ENCODE measurements at places on chromosomes 3 and 15.

DNA sequence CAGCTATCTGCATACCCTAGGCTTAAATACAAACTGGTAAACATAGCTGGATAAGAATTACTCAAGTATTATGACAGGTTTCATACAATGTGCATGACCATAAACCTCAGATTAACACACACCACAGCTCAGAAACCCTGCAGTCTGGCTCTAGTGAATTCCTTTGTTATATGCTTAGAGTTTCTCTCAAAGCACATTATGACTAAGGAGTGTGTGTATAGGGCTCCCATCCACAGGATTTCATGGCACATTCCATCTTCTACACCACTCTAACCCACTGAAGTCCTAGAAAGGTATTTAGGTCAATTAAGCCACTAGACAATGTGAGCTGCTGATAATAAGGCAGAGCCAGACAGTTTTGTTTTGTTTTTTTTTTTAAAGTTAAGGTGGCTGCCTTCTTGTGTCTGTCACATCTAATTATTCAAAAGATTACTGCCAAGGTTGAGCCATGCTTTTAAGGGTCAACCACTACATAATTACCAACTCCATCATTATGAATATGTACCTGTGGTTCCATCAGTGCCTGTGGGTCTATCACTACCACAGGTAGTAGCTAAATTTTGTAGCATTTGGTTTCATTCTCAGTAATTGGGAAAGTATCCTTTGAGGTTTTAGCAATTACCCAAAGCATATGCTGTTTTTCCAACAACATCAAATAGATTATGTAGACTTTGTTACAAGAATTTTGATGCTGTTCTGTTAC, 107.0 kb downstream of the ALCAM start:
- DNase-seq, result peak; percentile 45

DNA sequence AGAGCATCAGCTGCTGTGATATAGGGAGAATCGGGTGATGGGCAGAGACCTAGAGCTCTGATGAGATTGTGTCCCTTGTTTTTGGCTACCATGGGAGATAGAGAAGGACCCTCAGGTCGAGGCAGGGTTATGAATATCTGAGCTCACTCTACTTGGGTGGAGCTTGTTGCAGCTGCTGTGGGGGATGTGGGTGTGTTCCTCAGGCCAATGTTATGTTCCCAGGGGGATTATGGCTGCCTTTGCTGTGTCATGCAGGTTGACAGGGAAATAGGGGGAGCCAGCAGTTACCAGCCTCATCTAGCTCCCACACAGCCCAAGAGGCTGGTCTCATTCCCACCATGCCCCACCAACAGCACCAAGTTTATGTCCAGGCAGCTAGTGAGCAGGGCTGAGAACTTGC, 131.5 kb downstream of the TRIM42 start:
- no peak for DNase-seq

GRCh38 chr3:13782501-13782900, 97.4 kb downstream of the WNT7A start:
- no peak for DNase-seq

DNA sequence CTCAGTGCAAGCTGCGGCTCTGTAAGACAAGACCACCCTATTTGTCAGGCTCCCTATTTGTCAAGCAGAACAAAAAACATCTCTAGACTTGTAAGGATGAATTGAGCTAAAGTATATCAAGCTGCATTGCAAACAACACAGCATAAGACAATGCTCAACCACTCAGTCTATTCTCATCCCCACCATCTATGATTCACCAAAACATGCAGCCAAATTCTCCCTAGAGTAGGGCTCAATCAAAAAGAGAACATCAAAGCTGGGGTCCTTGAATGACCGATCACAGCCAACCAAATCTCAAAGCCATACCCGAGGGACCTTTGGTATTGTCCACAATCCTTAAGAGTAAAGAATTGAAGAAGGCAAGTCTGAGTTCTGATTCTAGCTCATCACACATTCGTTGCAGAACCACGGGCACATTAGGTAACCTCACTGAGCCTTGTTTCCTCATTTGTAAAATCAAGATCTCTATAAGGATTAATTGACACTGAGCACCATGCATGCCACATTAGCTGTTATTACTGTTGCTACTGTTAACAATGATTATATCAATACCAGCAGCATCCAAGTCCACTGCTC, 31.2 kb downstream of the RFTN1 start:
- no peak for DNase-seq

DNA sequence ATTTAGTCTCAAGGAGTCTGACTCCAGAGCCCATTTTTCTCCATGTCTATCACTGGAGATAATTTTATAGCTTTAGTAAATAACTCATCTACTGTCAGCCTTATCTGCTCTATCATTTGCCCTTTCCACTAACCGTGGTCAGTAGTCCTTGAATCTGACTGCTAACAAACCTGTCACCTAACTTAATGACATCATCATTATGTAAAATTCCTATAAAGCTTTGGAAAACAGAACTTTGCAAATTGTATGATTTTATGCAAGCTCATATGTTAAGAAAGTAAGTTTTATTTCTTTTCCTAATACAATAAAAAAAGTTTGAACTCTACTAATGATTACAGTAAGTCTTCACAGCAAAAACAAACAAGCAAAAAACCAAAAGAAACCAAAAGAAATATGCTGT, 293.9 kb downstream of the CADM2 start:
- no peak for DNase-seq

GRCh38 chr3:170593634-170594033, 7.8 kb upstream of the SLC7A14 start:
- DNase-seq, result no peak

DNA sequence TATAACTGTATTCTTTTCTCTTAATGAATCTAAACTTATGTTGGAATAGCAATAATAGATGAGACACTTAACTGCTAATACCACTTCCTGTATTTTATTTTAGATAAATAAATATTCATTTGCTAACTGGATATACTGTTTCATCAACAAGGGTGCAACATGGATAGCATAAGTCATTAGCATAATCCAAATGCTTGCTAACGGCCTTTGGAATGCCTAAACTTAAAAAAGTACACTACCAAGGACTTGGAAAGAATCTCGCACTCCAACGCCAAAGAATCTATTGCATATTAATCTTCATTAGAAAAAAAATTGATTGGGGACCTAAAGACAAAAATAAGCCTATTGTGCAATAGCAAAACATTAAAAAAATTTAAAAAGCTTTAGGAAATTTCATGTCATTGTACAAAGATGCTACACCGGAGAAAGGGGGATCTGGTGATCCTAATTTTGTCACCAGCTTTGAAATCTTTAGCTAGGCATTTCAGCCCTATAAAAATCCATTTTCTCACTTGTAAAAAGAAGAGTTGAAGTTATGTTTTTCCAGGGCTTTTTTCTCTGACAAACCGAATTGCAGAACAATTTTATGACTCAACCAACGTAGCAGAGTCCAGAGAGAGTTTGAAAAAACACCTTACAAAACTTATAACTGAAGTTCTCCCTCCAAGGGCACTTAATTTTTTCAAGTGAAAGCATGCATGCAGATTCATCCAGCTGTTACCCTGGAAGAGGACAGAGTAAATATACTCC, 4.1 kb downstream of the VGLL3 start:
- no peak for DNase-seq

Measured in HS-5 (cell line).